ENCODE measurements at places on chromosomes 6 and 20.
A peak's percentile ranks its signal among the peaks of the same experiment; 100 is the strongest.

GRCh38 chr6:100466410-100467128 lies 1.8 kb upstream of the SIM1 start:
- peak; percentile 52 for DNase-seq

- DNase-seq: no peak
Measured at GRCh38 chr20:14913896-14914620, 576.6 kb upstream of the FLRT3 start.

- no peak for DNase-seq
Measured at GRCh38 chr20:1443085-1443484, 23.6 kb downstream of the NSFL1C start.

DNA sequence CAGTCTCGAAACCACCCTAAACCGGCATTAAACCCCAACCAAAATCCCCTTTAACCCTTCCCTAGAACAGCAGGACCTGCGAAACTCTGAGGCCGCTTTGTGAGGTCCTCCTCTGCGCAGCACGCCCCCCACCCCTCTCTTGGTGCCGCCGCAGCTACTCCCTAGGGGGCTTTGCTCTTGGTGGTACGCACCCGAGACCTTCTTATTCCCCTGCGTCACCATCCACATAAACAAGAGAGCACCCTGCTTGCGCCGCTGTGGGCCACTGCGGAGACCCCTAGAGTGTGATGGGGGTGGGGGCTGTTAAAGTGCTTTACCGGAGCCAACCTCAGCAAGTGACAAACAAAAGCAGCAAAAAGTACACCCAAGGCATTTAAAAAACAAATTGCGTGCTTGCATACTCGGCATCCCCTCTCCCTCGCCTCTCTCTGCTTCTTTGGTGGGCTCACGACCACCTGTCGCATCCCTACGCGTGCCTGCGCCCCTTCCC lies 502 bp upstream of the GNAS start:
- no peak for DNase-seq

- DNase-seq: no peak
Measured at GRCh38 chr20:36770680-36771079, 2.9 kb downstream of the DSN1 start.

DNA sequence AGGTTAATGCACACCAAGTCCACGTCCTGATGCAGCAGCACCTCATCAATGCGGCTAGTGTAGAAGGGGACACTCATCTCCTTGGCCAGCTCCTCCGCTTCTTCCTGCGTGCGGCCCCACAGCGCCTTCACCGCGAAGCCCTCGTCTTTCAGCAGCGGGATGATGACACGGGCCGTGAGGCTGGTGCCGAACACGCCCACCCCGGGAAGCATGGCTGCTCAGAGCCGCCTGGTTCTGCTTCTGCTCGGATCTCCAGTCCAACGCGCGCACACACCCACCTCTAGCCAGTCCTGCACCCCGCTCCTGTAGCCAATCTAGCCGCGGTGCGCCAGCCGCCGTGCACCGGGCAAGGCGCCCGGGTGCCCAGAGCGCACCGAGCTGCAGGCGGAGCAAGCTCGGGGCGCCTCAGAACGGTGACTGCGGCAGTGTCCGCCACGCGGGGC lies 700 bp downstream of the GFOD1 start:
- DNase-seq: no peak

Data from vagina (tissue), 2 donors.